ENCODE measurements at places on chromosomes 16 and 17.
A peak's percentile ranks its signal among the peaks of the same experiment; 100 is the strongest.

- peaks cover 14% of the 10 kb centered on the region for H3K4me1 ChIP-seq
- H3K27me3 ChIP-seq: peaks cover 4% of the 10 kb centered on the region
- no peak for DNase-seq
- H3K36me3 ChIP-seq: no peaks in the 10 kb centered on the region
- no peak overlapping the region for H3K4me3 ChIP-seq
- no peak overlapping the region for H3K27ac ChIP-seq
Measured at GRCh38 chr16:81938326-81939163, 72.7 kb downstream of the SDR42E1 start.

- no peak for DNase-seq
- H3K27me3 ChIP-seq: no peaks in the 10 kb centered on the region
- H3K4me3 ChIP-seq: peak overlapping the region; percentile 77
- H3K27ac ChIP-seq: peak overlapping the region; percentile 89
Measured at GRCh38 chr17:64496348-64496785, 487 bp downstream of the POLG2 start.

DNA sequence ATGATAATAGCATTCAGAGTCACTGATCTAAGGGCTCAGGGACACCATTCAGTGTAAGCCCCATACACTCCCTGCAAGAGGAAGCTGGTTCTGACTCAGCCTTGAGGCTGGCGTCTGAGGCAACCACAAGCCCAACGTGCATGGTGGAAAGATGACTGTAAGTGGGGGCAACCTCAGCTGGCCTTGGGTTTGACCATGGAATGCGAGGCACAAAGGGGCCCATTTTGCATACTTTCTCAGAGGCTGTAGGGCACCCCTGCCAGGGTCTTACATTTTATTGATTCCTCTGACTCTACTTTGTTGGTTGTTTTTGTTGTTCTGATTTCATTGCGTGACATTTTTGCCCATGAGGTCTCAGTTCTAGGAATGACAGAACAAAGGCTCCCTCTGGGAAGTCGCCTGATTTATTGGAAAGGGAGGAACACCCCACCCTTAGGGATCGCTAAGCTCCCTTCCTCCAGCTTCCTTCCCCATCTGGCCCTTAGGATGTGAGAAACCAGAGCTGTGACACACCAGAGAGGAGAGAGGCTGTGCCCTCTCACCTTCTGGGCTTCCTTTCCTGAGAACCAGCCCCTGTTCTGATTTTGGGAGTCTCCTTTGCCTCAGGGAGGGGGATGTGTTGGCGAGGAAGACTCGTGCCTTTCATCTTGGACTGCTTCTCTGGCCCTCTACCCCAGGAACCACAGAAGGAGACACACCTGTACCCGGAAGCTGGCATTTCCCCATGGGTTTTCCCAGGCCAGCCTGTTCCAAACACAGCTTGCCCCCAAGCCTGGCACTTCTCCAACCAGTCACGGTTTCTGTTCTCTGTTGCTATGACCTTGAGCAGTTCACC is 5.6 kb upstream of the CIITA start:
- peaks cover 5% of the 10 kb centered on the region for H3K4me1 ChIP-seq
- peaks cover 5% of the 10 kb centered on the region for H3K27me3 ChIP-seq
- no peak for DNase-seq
- H3K4me3 ChIP-seq: no peak overlapping the region
- no peaks in the 10 kb centered on the region for H3K36me3 ChIP-seq

DNA sequence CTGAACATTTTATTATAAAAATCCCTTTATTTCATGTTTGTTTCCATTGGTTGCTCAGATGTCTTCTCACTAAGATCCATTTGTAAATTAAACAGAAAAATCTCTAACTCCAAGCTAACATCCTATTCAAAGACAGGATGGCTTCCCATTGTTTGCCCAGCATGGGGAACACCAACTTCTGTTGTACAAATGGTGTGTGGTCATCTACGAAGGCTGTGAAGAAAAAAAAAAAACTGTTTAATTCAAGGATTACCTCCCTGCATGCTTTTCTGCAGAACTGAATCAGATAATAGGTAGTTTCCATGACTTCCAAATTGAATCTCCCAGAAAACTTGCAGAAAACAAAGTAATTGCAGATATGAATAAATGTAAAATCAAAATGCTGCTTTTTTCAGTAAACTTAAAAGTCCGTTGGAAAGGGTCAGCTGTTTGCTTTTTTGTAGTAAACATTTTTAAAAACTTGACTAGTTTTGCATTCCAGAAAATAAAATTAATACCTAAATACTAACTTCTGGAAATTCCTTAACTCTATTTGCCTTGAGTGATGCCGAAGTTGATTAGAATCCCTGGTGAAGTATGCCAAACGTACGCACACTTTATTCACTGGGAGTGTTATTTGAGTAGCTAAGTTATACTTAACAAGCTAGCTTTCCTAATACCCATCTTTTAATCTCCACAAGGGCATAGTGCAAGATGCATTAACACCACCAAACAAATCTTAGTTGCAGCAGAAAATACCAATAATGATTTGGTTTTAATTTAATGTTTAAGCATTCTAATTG is 7.7 kb downstream of the SALL1 start:
- DNase-seq: no peak
- H3K36me3 ChIP-seq: peaks cover 27% of the 10 kb centered on the region
- peak overlapping the region; percentile 64 for H3K27ac ChIP-seq
- peaks cover 34% of the 10 kb centered on the region for H3K4me1 ChIP-seq
- peak overlapping the region; percentile 1 for H3K4me3 ChIP-seq
- H3K27me3 ChIP-seq: peaks cover 6% of the 10 kb centered on the region

DNA sequence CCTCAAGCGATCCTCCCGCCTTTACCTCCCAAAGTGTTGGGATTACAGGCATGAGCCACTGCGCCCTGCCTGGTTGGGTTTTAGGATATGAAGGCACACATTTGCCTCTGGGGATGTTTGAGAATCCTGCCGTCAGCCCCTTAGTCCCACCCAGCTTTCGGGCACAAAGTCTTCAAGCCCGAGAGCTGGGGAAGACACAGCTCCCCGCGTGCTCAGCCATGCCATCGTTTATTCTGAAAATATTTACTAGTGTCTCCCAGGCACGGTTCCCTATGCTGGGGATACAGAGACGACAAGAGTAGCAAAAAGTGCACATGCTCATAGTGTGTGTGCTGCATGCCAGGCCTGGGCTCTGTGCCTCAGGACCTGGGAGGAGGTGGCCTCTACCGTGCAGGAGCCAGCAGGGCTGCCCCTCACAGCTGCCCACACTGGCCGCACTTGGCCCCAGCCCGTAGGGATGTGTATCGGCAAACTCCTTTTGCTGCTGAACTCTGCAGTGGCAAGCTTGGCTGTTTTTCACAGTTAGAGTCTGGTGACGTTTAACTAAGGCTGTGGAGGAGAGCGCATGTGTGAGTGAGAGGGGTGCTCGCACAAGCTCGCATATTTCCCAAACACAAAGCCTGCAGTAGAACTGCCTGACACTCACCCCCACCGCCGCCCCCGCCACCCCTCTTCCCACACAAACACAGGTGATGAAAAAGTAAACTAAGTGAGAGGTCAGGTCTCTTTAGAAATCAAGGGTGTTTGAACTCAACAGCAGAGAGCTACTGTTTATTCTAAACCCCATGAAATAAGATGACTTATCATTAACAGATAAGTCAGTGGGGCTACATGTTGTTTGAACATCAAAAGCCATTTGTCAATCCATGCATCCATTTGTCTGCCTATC is 266.4 kb downstream of the MRTFB start:
- DNase-seq: peak; percentile 12
- H3K4me3 ChIP-seq: no peak overlapping the region
- H3K36me3 ChIP-seq: no peaks in the 10 kb centered on the region
- H3K27ac ChIP-seq: no peak overlapping the region

- DNase-seq: no peak
- H3K36me3 ChIP-seq: peaks cover 51% of the 10 kb centered on the region
- H3K27ac ChIP-seq: peak overlapping the region; percentile 6
- peaks cover 7% of the 10 kb centered on the region for H3K27me3 ChIP-seq
Measured at GRCh38 chr17:76145231-76146052, 4.4 kb upstream of the FOXJ1 start.

- peaks cover 6% of the 10 kb centered on the region for H3K36me3 ChIP-seq
- H3K4me1 ChIP-seq: no peaks in the 10 kb centered on the region
- no peaks in the 10 kb centered on the region for H3K27me3 ChIP-seq
- no peak overlapping the region for H3K4me3 ChIP-seq
- no peak overlapping the region for H3K27ac ChIP-seq
Measured at GRCh38 chr16:24766057-24766456, 36.6 kb downstream of the TNRC6A start.

DNA sequence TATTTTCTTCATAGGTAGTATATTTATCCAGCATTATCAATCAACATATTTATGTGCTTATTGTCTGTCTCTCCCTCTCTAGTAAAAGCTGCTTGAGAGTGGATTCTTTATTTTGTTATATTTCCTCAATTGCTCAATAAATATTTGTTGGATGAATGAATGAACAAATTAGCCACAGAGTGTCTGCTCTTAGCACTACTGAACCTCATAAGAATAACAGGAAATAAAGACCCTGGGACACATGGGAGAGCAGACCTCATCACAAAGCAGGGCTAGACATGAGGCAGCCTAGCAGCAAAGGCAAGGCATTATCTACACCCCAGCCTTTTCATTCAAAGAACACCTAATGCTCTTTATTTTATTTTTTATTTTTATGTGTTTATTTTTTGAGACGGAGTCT is 34.9 kb upstream of the TANC2 start:
- no peaks in the 10 kb centered on the region for H3K27me3 ChIP-seq
- H3K4me1 ChIP-seq: peaks cover 7% of the 10 kb centered on the region
- H3K36me3 ChIP-seq: no peaks in the 10 kb centered on the region
- no peak for DNase-seq
- H3K27ac ChIP-seq: no peak overlapping the region
- H3K4me3 ChIP-seq: no peak overlapping the region

- peaks cover 33% of the 10 kb centered on the region for H3K4me1 ChIP-seq
- H3K27me3 ChIP-seq: no peaks in the 10 kb centered on the region
- no peak for DNase-seq
- no peak overlapping the region for H3K27ac ChIP-seq
Measured at GRCh38 chr16:56684926-56685590, 2.8 kb downstream of the MT1X start.

DNA sequence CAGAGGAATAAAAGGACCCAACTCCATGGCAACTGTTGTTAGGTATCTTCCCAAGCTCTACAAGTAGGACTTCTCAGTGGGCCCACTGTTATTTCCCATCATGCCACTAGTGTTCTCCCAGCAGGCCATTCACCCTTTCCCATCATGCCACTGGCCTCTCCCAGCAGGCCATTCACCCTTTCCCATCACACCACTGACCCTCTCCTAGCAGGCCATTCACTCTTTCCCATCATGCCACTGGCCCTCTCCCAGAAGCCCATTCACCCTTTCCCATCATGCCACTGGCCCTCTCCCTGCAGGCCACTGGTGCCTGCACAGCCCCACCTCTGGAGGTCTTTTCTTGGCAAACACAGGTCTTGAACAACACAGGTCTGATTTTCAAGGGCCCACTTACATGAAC is 36.3 kb downstream of the IFT140 start:
- H3K27me3 ChIP-seq: no peaks in the 10 kb centered on the region
- H3K4me1 ChIP-seq: no peaks in the 10 kb centered on the region
- H3K4me3 ChIP-seq: no peak overlapping the region
- DNase-seq: no peak
- no peak overlapping the region for H3K27ac ChIP-seq

DNA sequence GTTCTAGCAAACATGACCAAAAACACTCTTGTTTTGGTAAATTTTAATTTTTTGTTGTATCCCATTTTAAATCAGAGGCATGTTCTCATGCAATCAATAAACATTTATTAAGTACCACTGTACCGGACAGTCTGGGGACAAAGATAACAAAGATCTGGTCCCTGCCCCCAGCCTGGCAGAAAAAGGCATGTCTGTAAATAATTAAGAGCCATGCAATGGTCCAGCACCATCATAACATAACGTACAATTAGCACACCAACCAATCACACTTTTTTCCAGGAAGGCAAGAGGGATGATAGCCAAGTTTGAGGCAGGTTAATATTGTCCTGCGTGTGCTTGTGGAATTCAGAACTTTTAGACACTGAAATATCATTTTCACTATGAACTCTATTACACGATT is 3.5 kb downstream of the KCNJ16 start:
- no peaks in the 10 kb centered on the region for H3K4me1 ChIP-seq
- no peaks in the 10 kb centered on the region for H3K27me3 ChIP-seq
- no peak for DNase-seq
- no peak overlapping the region for H3K27ac ChIP-seq
- H3K4me3 ChIP-seq: no peak overlapping the region

GRCh38 chr17:32854832-32855389 is 22.0 kb downstream of the MYO1D start:
- H3K4me3 ChIP-seq: no peak overlapping the region
- H3K4me1 ChIP-seq: no peaks in the 10 kb centered on the region
- H3K27ac ChIP-seq: no peak overlapping the region
- no peak for DNase-seq
- H3K36me3 ChIP-seq: no peaks in the 10 kb centered on the region
- no peaks in the 10 kb centered on the region for H3K27me3 ChIP-seq

DNA sequence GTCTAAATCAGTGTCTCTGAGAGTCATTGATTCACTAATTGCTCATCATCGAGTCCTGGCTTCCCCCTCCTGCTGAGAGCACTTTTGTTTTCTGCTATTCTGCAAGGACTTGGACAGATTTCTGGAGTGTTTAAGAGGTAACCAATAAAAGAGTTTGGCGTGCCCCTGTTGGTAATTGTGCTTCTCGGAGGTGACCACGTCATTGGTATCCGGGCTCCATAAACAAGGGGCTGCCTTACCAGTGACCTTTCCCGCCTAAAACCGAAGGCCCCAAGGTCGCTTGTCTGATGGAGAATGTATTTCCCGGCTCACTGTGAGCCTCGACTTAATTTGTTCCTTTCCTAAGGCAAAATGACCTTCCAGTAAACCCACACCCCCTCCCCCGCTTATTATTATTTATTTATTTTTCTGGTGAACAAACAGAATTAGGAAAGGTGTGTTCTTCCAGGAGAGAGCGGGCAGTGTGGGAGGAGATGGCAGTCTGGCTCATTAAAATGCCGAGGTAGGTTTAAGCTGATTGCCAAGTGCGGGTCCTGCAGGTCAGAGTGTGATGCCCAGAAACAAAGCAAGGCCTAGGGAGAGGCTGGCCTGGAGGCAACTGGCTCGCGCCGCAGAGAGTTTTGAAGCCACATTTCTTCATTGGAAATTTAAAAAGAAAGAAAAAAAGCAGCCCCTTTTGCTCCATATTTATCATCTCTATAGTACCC is 30.2 kb downstream of the MSI2 start:
- H3K27me3 ChIP-seq: no peaks in the 10 kb centered on the region
- H3K27ac ChIP-seq: peak overlapping the region; percentile 85
- DNase-seq: no peak
- no peak overlapping the region for H3K4me3 ChIP-seq
- H3K4me1 ChIP-seq: peaks cover 81% of the 10 kb centered on the region

GRCh38 chr17:27952366-27952765 is 59.2 kb upstream of the LYRM9 start:
- H3K27me3 ChIP-seq: peaks cover 3% of the 10 kb centered on the region
- no peak overlapping the region for H3K4me3 ChIP-seq
- no peak overlapping the region for H3K27ac ChIP-seq
- peaks cover 3% of the 10 kb centered on the region for H3K4me1 ChIP-seq

GRCh38 chr16:79081297-79082066 is 519.1 kb downstream of the MAF start:
- no peaks in the 10 kb centered on the region for H3K36me3 ChIP-seq
- no peak overlapping the region for H3K27ac ChIP-seq
- DNase-seq: no peak
- H3K4me1 ChIP-seq: no peaks in the 10 kb centered on the region

Data from spinal cord (tissue), 10 donors.